ENCODE measurements at places on chromosomes 4 and X.

DNA sequence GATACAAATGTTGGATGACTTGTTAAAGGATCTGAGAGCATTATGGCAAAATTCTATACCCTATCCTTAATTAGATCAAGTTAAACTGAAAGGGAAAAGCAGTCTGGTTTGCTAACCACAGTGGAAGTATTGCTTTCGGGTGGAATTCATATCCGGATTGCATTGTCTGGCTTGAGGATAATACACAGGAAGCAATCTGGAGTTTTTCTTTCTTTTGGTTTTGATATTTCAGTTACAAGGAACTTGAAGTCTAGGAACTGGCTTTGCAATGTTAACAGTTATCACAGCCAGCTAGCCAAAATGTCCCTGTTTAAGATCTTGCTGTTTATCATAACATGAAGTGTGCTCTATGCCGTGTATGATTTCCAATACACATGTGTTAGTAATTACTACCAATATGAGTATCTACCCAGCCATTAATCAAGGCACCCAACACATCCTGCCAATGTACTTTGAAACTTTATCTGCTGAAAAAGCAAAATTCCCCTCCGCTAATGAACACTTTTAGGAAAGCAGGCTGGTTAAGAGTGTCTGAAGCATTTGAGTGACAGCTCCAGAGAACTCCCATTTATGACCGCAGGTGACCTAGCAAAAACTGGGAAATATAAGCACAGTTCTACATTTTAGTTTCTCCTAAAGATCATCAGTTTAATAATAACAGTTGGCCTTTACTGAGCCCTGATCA lies 146.4 kb downstream of the PALLD start:
- DNase-seq = no peak

DNA sequence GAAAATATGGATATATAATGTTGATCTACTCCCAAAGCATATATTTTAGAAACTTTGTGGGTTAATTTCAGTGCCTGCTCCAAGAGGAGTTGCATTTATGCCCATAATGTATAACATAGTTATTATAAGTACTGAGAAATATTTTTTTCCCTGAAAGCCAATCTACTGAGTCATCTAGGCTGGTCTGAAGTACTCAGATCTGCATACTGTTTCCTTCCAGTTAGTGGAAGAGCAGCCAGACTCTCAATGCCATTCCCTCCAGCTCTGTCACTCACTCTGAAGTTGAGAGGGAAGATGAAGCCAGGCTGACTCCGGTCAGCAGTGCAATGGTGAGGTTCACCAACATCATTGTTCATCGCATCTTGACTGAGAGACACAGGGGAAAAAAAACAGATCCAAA lies 505.1 kb downstream of the PPARGC1A start:
- no peak for DNase-seq

DNA sequence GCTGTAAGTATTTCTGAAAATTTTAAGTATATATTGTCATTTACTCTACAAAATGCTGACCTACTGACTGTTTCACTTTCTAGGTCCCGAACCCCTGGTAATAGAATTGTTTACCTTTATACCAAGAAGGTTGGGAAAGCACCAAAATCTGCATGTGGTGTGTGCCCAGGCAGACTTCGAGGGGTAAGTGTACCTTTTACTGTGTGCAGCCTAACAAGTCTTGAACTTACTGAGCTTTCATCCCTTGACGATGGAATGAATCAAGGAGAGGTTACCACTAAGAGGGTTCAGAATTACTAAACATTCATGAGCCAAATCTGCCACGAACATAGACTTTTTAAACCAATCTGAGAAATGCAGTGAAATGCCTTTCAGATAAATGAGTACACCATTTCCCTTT lies 1.6 kb downstream of the RPL34 start:
- DNase-seq = no peak

- no peak for DNase-seq
Measured at GRCh38 chr4:157300701-157301100, 80.2 kb downstream of the GRIA2 start.

- no peak for DNase-seq
Measured at GRCh38 chrX:68647156-68647957, at the start of gene STARD8. STARD8 (plus strand) TSS chrX:68647666; CDS start chrX:68647883, 217 bp downstream.

DNA sequence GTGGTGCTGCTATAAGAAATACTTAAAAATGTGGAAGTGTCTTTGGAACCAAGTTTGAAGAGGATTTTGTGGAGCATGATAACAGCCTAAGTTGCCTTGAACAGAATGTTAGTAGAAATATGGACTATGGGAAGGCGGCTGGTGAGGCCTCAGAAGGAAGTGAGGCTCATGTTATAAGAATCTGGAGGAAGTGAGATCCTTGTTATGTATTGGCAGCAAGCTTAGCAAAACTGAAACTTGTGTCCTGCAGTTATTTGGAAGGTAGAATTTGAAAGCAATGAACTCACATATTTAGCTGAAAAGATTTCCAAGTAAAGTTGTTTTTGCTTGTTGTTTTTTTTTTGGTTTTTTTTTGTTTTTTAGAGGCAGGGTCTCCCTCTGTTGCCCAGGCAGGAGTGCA lies 13.6 kb upstream of the MED14 start:
- no peak for DNase-seq

DNA sequence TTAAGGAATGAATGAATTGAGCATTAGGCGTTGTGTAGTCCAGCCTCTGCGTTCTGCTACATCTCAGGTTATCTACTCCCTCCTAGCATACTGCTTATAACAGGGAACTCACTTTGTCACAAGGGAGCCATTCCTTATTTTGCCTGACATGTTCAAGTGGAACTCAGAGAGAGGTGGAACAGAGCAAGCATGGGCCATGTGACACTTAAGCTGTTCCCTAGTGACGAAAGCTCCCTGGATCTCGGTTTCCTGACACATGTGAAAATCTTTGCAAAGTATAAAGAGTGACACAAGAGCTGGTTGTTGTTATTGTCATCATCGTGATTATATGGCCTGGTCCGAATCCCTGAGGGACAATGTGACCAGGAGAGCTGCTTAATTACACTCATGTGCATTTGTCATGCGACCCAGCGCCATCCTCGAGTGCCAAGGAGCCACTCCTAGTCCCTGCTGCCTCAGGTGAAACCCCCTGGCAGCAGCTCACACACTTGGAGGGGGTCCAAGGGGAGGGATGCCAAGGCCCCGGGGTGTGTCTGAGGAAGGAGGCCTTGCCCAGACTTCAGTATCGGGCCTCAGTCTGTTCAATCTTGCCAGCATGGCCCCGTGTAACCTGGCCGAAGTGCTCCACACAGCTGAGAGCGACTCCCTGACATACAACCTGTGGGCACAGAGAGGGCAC lies 98.5 kb upstream of the MAP3K15 start:
- no peak for DNase-seq

DNA sequence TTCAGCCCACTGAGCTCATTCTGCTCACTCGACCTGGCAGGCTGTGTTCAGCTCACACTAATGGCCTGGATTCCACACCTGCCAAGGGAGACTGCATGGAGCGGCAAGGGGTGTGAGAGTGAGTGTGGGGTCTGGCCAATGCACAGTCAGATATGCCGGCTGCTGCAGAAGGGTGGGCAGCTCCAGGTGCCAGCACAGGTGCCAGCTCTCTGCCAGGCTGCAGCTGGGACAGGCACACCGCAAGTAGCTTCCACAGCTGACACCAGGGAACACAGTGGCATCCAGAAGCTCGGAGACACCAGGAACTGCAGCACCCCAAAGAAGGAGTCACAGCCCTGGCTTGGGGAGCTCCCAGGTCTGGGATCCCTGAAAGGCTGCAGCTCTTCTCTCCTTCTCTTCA lies 83.7 kb downstream of the PRDM5 start:
- DNase-seq = no peak

DNA sequence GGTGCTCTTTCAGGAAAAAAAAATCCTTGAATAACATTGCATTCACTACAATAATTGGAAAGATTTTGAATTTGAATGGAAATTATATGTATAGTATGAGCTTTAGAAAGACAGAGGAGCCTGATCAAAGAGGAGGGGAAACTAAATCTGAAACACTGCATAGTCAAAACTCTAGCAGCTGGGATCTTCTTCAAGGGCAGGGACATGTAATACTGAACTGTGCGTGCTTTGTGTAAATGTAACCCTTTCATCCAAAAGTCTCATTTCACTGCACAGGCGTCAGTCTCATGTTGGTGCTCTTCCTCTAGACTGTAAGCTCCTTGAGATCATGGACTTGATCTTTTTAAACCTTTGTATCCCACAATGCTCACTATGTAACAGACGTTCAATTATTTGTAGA lies 212.0 kb upstream of the JADE1 start:
- no peak for DNase-seq

GRCh38 chrX:153649178-153649914 lies 2.3 kb downstream of the DUSP9 start:
- DNase-seq = no peak

DNA sequence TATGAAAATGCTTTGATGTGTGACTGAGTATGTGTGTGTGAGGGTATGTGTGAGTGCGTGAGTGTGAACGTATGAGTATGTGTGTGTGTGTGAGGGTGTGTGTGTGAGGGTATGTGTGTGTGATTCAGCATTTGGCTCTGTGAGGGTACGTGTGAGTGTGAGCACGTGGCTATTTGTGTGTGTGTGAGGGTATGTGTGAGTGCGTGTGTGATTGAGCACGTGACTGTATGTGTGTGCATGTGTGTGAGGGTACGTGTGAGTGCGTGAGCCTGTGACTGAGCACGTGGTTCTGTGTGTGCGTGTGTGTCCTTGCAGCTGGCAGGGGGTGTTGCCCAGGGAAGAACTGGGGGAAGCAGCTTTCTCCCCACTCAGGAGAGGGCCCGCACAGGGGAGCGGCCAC lies 16.1 kb upstream of the PPP2R3B start:
- no peak for DNase-seq

DNA sequence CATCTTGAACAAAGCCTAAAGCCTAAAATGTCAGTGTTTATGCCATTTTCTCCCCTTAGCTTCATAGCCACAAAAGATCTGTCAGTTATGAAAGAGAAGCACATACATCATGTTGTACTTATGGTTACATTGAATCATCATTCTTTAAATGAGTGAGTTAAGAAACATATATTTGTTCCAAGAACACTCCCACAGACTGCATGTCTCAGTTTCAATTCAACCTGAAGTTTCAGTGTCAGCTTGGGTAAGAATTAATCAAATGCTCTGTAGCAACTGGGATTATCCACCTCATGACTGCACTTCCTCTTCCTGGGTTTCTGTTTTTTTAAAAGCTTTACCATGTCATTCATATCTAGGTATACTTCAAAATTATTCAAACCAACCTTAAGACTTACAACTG lies 3.9 kb upstream of the TMPRSS11B start:
- no peak for DNase-seq

- no peak for DNase-seq
Measured at GRCh38 chrX:43840265-43840664, 42.0 kb downstream of the MAOB start.

GRCh38 chr4:92618968-92619367 lies 315.2 kb downstream of the GRID2 start:
- no peak for DNase-seq

DNA sequence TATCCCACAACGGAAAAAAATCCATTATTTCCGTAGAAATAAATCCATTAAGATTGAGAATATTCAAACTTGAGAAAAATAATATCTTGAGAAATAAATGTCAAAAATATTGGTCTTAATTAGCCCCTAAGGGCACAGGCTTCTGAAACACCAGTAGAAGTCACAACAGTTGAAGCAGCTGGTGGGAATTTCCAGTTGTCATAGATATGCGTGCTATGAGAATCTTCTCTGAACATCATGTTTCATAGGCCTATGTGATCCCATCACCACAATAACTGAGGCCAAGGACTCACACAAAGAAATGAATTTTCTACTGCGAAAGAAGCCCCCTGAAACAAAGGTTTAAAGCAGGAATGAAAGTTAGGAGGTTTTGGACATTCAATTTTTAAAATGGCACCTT lies 292.0 kb downstream of the DTHD1 start:
- DNase-seq = no peak

- DNase-seq = peak; percentile 7
Measured at GRCh38 chrX:115330498-115331168, 41.1 kb downstream of the LUZP4 start.

DNA sequence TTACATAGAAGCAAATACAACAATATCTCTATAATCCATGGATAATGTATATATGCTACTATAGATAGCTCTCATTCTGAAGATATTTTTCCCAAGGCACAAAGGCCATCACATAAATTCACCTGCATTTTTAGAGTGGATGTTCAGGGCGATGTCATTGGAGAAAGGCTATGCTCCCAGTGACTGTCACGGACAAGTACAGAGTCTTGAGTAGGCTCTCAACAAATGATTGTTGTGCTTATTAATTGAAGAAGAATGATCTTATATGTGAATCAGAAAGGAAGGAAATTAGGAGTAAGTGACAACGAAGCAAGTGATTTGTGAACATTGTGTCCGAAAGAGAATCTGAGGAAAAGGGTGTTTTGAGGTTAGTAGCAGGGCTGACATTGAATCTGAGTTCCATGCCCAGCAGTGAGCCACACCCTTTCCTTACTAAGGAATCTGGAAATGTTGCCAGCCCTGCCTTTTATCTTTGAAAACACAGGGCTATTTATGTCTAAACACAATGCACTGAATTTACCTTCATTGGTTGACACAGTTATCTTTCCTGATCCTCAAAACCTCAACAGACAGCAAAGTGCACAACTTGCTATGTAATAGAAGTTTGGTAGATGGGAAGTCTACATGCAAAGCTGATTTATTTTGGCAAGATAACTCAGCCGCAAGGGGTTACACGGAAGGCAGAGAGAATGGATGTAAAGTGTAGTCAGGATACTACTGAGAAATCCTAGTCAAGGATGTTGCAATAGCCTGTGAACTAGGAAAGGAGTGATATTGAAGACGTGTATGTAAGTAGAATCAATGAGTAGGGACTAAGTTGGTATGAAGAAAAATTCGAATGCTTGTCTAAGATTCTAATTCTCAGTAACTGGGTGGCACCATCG lies 50.4 kb downstream of the SORBS2 start:
- DNase-seq = no peak

GRCh38 chr4:54402880-54403480 lies 173.9 kb downstream of the PDGFRA start:
- DNase-seq = no peak

DNA sequence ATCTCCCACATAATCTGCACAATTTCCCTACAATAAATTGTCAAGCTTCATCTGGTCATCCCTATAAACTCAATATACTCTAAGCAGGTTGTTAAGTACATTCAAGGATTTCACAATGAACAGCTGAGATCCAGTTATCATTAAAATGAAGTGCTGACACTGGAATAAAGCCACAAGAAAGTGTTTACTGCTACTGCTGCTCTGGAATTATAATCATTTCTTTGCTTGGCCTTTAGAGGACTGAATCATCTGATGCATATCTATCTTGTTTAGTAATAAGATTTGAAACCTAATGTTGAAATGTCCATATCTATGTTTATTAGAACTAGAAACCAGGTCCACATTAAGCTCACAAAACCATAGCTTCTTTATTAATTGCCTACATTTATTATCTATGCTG lies 338.6 kb upstream of the ZFP42 start:
- DNase-seq = no peak

- no peak for DNase-seq
Measured at GRCh38 chr4:175068266-175068665, 150.1 kb downstream of the ADAM29 start.

DNA sequence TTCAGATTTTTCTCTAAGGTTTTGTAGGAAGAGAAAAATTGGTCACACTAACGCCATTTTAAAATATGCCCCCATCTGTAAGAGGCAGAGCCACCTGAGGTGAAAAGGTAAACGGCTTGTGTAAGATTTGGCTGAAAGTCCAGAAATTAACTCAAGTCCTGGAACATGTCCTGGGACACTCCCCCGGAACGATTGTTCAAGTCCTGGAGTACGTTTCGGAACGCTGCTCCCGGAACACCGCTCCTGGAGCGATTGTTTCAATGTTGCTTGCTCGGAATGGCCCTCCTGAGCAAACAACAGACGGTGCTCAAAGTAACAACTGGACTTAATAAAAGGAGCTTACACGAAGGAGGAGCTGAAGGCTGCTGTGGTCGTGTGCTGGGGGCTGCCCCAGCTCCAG lies 796.5 kb upstream of the SLIT2 start:
- no peak for DNase-seq

Data from activated CD4-positive, alpha-beta T cell treated with anti-CD3 and anti-CD28 coated beads for 24 hours (primary cell).